ENCODE measurements at places on chromosomes 12 and 14.

- DNase-seq = no peak
Measured at GRCh38 chr14:101464310-101464983, 96.8 kb upstream of the DIO3 start.

DNA sequence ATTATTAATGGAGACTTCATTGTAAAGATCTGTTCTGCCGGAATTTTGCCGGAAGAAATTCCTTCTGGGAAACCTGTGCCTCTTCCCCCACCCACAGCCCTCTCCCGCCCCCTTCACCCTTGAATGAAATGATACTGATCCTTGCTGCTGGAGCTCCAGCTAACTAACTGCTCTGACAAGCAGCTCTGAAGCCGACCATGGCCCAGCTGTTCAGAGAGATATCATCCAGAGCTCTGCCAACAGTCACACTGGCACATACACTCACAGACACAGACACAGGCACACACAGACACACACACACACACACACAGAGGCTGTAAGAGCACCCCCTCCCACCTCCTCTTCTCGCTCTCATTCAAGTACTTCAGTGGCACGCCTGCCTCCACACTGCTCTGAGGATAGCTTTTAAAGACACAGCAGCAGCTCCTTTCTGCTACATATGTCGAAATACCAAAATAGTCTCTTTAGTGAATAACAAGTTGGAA is 88.6 kb downstream of the R3HDM2 start:
- DNase-seq = no peak

DNA sequence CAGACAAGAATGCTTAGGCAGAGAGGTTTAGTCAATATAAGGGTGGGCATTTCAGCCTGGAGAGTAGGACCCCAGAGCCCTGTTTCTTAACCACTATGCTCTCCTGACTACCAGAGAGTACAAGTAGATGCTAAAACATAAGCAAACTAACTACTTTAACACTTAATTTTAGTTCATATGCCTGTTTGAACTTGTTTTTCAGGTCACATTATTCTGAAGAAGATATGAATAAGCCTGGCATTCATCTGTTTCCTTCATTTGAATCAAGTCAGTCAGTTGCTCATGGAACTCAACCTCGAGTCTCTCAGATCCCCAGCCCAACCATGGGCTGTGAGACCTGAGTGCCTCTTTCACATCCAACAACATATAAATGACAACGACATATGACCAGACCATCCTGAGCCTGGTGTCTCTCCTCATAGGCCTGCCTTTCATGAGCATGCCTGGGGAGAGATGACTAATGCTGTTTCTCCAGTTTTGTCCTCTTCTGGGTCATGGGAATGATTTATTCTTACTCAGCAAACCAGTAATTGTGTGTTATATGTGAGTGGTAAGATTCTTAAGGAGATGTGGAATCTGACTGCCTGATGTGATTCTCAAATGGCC is 251.1 kb upstream of the BTG1 start:
- DNase-seq = no peak

DNA sequence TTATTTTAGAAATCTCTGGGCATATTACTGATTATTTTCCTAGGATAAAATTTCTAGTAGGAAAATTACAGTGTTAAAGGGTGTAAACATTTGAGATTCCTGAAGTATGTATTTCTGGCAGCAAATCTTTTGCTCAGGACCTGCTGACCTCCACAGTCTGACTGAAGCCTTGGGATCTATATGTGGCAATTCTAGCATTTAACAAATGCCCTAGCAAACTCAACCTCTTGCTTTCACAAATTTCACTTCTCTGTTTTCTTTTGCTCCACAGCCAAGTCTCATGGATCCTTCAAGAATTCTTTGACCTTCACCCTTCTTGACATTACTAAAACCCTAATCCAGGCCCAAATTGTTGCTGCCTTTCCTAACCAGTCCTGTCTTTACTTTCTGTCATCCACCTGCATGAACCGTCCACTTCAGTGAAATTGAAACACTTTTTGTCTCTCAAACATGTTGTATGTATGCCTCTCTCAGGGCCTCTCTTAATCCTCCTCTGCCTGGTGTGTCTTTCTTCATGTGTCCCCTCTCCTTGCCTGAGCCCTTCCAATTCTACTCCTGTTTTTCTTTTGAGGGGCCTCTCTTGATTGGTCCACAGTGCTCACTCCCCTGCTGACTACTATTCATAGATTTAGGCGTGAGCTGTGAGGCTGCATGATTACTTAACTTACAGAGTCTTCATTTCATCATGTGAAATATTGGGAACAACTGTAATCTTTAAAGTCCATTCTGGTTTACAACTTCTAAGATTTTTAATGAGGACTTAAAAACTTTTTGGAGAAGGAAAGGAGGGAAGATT is 5.1 kb upstream of the DYRK4 start:
- DNase-seq = no peak

GRCh38 chr12:118409834-118410233 is 33.5 kb downstream of the SUDS3 start:
- DNase-seq = no peak

- no peak for DNase-seq
Measured at GRCh38 chr12:52181746-52182145, 10.1 kb downstream of the KRT80 start.

DNA sequence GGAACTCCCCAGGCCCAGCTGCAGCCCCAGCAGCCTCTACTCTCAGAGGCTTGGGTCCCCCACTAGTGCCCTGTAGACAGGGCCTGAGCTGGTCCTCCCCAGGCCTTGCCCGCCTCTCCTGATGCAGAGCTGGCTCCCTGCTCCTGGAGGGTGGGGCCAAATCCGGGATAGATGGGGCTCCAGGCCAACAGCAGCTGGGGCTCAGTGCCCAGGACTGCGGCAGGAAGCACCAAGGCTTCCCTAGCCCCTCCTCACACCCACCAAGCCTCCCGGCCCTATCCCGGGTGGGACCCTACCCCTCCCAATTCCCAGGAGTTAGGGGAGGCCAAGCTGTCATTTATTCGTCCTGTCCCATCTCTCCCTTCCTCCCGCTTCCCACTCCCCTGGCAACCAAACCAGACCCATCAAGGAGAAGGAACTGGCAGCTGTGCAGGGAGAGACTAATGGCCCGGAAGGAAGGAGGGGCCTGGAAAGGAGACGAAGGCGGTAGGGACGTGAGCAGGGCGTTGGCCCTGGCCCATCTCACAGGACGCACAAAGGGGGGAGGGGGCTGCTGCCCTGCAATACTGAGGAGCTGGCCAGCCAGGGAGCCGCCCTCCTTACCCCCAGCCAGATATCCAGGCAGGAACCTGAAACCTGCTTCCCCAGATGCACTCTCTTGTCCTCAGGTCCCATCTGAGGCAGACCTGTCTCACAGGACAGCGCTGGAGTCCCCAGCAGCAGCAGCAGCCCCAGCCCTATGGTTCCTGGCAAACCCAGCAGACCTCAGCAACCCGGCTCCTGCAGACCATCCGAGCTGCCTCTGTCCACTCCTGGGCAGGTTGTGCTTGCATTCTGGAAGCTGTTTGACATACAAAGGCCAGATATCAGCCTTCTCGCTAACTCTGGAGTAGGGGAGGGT is 1.6 kb upstream of the PRPH start:
- no peak for DNase-seq

GRCh38 chr12:30437616-30438015 is 258.1 kb downstream of the IPO8 start:
- DNase-seq = no peak

GRCh38 chr12:8948701-8949341 is 624 bp downstream of the M6PR start:
- no peak for DNase-seq

GRCh38 chr12:66877925-66878324 is 199.0 kb upstream of the GRIP1 start:
- DNase-seq = no peak

GRCh38 chr12:95532851-95533250 is 18.4 kb downstream of the USP44 start:
- no peak for DNase-seq

DNA sequence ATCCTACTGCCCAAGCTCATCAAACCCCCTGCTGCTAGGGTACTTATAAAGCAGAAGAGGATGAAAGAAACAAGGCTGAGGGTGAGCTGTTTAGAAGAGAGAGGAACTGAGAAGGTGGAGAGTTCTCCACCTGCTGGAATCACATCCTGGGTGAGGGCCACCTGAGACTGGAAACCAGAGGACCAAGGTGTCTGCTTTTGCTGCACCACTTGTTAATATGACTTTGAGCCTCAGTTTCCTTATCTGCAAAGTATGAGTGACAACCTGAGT is 203.2 kb upstream of the SSTR1 start:
- no peak for DNase-seq

DNA sequence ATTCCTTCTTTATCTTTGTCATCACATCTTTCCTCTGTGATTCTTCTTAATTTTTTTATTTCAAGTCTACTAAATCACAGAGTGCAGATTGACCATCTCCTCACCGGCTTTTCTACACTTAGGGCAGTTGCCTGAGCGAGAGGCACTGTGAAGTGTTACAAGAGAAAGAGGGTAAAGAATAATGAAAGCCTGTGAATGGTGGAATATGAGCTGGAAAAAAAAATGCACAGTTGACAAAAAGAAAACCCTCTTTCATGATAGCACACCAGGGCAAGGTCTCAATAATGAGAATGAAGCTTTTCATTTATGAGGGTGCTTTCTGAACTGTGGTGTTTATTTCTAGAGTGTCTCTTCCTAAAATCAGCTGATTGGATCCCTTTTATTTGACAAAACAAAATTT is 106.2 kb upstream of the PDE3A start:
- no peak for DNase-seq

- no peak for DNase-seq
Measured at GRCh38 chr14:54600717-54601109, 33.8 kb downstream of the SAMD4A start.

DNA sequence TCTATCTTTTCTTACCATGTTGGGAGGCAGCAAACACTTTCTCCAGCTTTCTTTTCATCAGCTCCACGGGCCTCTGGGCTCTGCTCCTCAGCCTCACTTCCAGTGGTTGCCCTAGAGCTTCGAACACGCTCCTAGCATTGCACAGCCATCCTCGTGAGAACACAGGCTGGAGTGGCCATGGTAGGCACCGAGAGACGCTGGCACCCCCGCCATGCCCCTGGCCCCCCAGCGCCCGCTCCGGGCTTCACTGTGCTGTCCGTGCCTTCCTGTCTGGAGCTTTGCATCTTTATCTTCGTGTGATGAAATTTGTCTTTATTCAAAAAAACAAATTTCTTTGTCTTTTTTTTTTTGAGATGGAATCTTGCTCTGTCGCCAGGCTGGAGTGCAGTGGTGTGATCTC is 352.2 kb downstream of the TMEM121 start:
- DNase-seq = no peak

DNA sequence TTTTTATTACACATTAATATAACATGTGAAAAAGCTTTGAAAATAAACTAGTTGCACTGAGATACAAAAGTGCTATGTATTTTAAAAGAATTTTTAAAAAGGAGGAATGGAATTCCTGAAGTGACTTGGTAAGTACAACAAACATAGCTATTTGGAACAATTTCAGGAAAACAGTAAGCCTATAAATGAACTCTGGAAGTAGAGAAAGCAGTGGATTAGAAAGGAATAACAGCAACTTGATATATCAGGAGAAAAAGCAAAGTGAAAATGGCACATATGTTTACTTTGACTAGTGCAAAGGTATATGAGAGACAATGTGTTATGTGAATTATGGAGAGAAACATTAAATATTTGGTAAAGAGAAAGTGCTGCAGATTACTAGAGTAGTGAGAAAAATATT is 811.7 kb downstream of the C12orf50 start:
- no peak for DNase-seq

GRCh38 chr14:100104006-100104352 is 38.8 kb downstream of the EVL start:
- DNase-seq = no peak

DNA sequence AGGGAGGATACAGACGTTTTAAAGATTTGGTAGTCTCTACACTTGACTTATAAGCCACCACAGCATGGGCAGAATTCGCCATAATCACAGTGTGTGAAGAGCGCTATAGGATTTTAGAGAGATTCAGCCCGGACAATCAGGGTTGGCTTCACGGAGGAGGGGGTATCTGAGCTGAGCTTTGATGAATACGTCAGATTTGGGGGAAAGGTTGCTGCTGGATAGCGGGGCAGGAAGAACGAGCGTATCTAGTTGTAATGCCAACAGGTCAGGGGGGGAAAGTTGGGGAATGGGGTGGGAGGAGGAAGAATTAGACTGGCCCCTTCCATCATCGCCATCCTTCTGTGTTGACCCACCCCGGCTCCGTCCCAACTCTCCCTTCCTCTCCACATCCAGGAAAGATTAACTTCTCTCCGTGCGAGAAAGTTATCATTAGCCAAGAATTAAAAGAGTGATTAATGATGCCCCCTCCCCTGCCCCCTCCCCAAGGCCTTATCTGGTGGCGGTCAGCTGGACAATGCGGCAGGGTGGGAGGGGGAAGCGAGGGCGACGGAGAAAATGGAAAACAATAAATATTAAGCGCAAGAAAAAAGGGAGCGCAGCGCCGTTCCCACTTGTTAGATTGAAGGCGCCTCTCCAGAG is 13.5 kb upstream of the GPATCH2L start:
- DNase-seq = no peak
